ENCODE measurements at places on chromosomes 16 and 17.

- DNase-seq, result no peak
Observed at GRCh38 chr17:17765359-17766076, 71.3 kb downstream of the SREBF1 start.

- peak; percentile 88 for DNase-seq
Observed at GRCh38 chr17:40470932-40471828, 27.9 kb downstream of the IGFBP4 start.

- DNase-seq, result peak; percentile 15
Observed at GRCh38 chr16:68356249-68356918, 45.6 kb downstream of the PRMT7 start.

DNA sequence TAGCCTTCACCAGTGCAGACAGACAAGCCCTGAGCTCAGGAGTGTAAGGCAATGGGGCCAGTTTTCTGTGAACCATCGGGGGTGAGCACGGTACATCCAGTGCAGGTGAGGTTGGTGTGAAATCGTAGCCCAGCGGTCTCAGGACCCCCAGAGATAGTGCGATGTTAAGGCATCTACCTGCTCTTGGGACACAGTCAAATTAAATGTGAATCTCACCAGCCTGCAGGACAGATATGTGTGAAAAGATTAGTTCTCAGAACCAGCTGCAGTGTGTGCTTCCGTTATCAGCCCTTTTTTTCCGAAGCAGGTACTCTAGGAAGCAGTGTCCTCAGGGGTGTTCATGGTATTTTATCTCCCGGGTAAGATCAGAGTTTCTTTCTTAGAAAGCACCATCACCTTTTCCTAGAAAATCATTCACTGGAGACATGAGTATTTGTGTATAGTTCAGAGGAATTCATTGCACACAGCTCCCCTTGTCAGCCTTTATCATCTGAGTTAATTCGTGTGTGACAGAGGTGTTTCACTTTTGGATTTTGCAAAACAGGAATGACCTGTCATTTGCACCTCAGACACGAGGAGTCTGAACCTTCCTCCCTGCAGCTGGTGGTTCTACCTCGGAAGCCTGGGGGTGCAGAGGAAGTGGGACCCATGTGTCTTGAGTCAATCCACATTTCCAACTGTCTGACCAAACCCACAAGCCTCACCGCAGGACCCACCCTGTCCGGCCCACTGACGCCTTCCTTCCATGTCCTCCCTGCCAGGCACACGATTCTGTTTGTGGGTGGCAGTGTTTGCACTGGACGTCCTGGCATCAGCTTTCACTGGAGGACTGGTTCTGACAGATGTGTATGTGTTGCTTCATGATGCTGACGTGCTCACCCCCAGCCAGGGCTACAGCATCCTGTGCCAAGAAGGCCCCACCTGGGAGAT, 107.8 kb downstream of the CLEC16A start:
- no peak for DNase-seq

GRCh38 chr16:7116734-7117133, 215.9 kb upstream of the RBFOX1 start:
- DNase-seq, result no peak

DNA sequence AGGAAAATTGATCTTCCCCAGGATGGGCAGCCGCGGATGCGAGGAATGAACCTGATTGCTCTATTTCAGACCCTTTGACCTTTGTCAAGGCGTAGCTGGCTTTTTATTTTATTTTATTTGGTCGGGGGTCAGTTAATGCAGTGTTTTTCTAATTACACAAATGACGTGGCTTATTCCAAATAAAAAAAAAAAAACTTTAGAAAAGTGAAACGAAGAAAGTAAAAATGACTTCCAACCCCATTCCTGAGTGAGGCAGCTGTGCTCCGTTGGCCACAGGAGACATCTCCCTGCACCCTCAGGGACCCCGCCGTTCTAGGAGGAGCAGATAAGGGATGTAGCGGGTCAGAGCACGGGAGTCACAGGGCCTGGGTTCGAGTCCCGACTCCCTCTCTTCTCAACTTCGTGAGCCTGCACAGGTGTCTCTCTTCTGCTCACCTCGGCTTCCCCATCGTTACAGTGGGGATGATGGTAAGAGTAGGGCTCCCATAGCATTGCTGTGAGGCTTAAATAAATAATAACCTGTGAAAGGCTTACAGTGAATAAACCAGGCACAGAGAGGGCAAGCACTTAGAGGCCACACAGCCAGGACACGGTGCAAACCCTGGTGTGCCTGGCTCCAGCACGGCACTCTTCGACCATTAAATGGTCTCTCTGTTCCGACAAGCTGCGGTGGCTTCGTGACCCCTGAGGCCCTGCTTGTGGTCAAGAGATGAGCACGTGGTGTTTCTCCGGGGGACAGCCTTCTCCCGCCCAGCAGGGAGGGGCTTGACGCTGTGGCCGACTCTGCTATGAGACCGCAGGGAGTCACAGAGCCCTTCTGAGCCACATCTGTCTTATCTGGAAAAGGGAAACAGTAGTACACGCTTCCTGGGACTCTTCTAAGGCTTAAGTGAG, 10.2 kb downstream of the FOXF1 start:
- no peak for DNase-seq

DNA sequence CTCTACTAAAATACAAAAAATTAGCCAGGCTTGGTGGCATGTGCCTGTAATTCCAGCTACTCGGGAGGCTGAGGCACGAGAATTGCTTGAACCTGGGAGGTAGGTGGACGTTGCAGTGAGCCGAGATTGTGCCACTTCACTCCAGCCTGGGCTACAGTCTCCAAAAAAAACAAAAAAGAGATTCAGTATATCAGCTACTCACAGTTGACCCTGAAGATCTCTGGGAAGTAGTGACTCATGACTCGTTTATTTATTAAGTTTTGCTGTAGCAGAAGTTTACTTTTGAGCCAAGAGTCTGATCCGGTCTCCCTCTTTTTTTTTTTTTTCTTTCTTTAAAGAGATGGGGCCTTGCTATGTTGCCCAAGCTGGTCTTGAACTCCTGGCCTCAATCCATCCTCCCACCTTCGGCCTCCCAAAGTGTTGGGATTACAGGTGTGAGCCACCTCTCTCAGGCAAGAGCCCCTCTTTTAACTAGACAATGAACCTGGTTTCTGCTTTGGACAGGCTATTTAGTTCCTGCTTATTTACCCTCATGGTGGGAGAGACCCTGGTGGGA, 4.4 kb downstream of the MVP start:
- DNase-seq, result peak; percentile 79

DNA sequence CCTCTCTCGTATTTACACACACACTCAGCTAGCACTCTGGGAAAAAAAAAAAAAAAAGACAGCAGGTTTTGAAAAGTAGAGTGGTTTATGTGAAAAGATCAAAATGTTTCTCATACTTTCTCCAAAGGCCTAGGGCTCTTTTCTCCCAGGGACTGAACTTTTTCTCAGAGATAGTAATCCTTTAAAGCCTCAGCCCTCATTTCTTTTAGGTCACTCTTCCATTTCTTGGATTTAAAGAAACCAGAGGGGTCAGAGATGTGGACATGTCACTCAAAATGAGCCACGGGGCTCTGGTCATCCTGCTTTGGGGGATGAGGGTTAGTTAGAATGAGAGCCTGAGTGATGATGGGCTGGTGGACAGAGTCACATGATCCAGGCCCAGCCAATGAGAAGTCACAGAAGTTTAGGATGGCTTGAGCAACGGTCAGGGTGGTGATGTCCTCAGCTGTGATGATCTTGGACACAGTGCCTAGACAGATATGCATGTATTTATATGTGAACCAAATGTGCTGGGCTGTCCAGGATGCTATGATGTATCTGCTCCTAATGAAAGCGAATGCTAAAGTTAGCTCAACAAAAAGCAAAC, 33.7 kb upstream of the AXIN2 start:
- DNase-seq, result peak; percentile 10

DNA sequence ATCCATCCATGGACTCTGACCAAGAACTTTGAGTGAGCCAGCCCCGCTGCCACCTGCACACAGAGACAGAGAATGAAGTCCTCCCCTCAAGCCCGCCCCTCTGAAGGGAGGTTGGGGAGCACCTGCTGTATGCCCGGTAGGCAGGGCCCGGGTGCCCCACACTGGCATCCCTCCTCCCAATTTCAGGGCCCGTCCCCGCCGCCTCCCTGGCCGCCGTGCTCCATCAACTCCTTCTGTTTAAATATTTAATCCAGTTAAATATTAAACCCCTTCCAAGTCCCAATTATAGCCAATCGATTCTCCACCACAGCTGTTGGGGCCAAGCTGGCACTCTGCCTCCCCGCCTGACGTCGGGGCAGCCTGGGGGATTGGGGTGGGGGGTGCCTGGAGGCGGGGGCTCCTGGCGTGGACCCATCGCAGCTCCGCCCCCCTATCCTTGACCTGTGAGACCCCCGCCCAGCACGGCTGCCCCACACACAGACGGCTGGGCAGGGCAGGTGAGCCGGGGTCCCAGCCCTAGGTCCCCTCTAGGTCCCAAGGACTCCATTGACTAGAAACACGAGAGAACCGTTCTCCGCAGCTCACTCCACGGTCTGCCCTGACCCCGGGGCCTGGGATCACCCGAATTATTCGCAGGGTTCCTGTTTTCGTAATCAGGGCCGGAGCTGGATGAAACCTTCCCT, 18.0 kb upstream of the CACNA1H start:
- DNase-seq, result no peak

DNA sequence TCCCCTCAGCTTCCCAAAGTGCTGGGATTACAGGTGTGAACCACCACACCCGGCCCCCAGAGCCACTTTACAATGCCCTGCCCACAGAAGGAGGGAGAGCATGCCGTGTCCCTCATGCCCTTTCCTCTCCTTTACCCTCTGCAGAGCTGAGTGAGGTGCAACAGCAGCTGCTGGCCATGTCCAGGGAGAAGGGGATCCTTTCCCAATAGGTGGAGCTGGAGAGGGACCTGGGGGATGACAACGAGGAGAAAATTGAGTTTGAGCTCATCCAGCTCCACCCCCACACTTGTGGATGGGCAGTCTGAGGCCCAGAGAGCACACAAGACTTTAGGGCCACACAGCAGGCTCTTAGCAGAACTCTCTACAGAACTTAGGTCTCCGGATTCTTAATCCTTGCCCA, 7.9 kb upstream of the GSDMA start:
- DNase-seq, result no peak

GRCh38 chr17:44049294-44050060, 17.0 kb downstream of the LSM12 start:
- DNase-seq, result no peak

DNA sequence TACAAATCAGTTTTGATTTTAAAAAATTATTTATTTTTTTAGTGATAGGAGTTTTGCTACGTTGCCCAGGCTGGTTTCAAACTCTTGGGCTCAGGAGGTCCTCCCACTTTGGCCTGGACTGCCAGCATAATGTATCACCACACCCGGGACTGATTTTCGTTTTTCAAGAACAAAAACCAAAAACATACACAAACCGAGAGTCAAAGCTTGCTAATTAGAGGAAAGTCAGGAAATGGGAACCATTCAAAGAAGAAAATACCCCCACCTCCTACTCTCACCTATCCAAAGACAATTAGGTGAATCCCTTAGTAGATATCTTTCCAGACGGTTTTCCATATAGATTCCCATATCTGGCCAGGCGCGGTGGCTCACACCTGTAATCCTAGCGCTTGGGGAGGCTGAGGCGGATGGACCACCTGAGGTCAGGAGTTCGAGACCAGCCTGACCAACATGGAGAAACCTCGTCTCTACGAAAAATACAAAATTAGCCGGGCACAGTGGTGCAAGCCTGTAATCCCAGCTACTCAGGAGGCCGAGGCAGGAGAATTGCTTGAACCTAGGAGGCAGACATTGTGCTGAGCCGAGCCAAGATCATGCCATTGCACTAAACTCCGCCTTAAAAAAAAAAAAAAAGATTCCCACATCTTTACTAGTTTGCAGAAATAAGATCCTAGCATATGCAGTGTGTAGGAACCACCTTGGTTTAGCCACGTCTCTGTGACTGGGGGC, 883 bp upstream of the SPN start:
- DNase-seq, result no peak

DNA sequence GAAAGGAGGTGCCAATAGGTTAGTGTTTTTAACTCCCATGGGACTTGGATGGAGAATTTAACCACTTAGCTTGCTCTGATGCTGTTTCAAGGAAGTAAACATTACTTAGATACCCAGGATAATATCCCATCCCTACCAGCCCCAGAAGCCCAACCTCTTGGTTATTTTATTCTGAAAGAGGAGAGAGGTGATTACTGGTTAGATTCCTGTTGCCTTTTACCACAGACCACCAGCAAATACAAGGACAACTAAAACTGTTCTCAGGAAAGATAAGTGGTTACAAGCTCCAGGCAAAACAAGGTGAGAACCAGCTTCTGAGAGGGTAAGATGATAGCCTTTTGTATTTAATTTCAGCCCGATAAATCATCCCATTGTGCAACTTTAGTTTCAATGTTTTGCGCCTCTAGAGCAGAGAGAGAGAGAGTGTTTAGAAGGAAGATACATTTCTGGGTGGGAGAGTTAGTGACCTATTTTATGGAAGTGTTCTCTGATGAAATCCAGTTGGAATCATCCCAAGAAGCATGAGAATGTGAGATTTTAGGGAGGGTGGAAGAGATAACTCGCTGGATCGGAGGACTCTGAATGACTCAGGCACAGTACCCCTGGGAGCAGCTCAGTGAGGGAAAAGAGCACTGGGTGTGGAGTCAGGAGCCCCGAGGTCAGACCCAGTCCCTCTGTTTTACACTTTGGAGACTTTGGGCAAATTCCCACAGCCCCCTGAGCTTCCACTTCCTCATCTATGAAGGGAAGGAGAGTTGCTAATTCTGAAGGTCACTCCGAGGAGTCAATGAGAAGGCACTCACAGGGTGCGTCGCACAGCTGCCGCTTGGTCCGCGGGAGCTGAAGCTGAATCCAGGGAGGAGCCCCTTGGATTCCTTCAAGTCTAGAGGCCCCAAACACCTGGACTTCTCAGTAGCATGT, 12.1 kb downstream of the GLP2R start:
- peak; percentile 88 for DNase-seq

GRCh38 chr17:77317091-77317750, 176.5 kb downstream of the SEC14L1 start:
- no peak for DNase-seq

GRCh38 chr17:40791111-40791510, 8.6 kb downstream of the KRT28 start:
- DNase-seq, result peak; percentile 13

- DNase-seq, result peak; percentile 66
Observed at GRCh38 chr16:10514369-10515055, 65.9 kb downstream of the EMP2 start.

GRCh38 chr17:73359352-73359751, 47.6 kb upstream of the CDC42EP4 start:
- no peak for DNase-seq

DNA sequence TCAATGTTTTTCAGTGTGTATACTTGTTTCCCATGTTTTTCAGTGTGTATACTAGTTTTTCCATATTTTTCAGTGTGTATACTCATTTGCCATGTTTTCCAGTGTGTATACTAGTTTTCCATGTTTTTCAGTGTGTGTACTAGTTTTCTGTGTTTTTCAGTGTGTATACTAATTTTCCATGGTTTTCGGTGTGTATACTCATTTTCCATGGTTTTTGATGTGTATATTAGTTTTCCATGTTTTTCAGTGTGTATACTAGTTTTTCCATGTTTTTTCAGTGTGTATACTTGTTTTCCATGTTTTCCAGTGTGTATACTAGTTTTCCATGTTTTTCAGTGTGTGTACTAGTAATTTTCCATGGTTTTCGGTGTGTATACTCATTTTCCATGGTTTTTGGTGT, 152.7 kb upstream of the NOL11 start:
- DNase-seq, result no peak

GRCh38 chr16:74449470-74449869, 28.2 kb upstream of the CLEC18B start:
- DNase-seq, result peak; percentile 69

GRCh38 chr17:26818736-26819135, 475.2 kb upstream of the WSB1 start:
- DNase-seq, result peak; percentile 1

All from fibroblast of skin of right quadriceps (primary cell).